ENCODE measurements at places on chromosomes 3 and 15.

DNA sequence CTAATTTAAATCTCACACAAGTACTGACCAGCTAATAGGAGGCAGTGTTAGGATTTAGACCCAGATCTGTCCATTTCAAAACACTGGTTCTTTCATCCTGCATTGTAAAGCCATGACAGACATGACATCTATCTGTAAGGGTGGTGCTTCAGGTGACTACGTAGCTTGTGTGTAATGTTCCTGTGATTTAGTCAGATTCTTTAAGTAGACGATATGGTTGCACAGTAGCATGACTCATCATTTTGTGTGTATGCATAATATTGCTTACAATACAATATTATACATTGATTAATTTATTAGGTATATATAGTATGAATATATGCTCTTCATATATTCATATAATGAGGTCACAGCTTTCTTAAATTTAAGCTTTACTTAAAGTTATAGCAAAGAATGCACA, 628.5 kb downstream of the GRM7 start:
- DNase-seq, result no peak

DNA sequence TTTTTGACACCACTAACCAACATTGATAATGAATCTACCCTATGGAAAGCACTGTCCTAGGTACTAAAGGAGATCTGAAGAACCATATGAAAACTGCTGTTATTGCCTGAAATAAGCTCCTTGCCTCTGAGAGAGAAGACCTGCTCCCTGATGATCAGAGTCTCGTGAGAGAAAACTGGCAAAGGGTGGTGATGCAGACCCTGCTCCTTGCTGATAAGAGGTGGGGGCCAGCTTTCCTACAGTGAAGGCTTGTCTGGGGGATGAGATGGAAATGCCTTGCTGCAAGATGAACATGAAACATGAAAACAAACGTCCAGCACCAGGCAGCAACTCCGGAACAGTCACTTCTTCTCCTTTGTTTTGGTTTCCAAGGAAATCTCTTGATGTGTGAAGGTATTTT, 31.9 kb downstream of the RASGRP1 start:
- DNase-seq, result no peak

- no peak for DNase-seq
These were observed 35.9 kb downstream of the CASR start for GRCh38 chr3:122219242-122219872.

GRCh38 chr3:156218353-156218744, 98.0 kb downstream of the KCNAB1 start:
- DNase-seq, result no peak

DNA sequence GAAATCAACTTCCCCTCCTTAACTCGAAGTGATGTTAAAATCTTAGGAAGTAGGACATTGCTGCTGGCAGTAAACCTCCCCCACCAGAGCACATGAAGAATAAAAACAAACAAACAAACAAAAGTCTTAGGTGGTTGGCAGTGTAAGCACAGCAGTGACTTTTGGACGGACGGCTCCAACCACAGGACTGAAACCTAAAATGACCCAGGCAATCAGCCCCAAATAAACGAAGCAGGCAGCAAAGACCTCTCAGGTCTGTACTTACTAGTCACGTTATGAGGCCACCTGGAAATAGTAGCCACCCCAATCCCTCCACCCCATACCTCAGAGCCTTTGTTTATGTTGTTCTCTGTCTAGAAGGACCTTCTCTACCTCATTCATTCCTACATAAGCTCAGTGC, 33.5 kb upstream of the HES1 start:
- no peak for DNase-seq
